ENCODE measurements at places on chromosomes 12 and 14.

- DNase-seq, result no peak
Observed at GRCh38 chr12:48572326-48572725, 2.5 kb upstream of the LALBA start.

DNA sequence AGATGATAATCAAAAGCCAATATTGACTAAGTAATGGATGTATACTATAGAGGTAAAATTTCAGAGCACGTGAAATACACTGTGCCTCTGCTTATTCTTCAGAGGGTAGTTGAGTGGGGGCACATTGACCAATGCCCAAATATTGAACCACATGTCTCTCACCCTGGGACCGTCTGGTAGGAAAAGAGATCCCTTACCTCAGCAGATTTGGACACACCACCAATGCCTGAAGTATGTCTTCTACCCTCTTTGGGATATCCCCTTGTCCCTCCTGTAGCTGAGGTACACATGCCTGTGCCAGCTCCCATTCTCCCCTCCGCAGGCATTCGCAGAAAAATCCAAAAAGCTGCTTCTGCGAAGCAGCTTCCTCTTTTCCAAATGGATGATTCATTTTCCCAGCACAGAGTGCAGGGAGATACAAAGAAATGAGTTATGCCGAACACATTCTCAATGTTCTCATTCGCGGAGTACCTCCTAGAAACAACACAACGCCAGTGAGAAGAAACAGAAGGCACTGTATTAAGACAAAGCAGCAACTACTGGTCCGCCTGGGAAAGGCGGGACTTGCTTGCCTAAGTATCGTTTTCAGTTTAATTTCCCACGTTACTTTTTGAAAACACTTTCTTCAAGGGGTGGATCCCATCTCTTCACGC lies 691 bp downstream of the ZFYVE26 start:
- peak; percentile 12 for DNase-seq

DNA sequence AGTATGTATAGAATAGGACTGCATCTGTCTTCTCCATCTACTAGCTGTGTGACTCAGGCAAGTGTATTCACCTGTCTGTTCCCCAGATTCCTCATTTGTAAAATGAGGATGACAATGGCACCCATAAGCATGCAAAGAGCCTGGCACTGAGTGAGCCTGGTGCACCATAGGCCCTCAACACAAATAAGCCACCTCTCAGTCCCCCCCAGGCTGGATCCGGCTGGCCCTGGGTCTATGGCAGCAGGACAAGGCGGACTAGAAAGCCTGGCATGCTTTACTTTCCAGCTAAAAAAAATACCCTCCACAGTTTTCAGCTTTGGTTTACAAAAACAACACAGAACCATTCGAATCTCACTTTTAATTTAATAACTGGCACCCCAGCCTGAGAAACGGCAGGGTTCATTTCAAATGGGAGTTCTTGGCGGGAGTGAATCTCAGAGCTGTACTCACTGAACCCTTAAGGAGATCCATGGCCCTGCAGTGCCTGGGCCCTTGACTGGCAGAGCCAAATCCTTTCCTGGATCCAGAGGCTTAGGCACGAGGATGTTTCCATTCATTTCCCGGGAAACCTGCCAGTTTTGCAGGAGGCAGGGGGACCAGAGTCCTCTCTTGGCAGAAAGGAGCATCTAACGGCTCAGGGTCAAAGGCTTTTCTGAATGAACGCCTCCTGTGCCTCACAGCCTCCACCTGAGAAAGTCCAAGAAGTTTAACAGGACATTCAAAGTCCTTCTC lies 17.7 kb downstream of the SYNE3 start:
- DNase-seq, result no peak

DNA sequence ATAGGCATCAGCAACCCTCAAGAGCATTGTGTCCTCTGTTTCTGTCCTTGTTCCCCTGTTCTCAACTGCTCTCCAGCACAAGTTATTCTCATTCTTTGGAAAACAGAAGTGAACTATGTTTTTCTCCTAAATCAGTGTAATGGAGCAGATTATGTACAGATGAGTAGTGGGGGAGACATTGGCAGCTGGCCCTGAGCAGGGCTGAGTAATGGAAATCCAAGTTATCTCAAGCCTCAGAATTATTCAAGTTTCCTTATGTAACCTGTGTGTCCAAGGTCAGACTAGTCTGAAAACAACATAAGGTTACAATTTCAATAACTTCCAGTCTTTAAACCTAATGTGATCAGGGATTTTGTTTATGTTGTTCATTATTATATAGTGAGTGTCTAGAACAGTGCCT lies 116.1 kb upstream of the FUT8 start:
- no peak for DNase-seq

- DNase-seq, result no peak
Observed at GRCh38 chr14:20774258-20774824, 6.1 kb downstream of the EDDM3B start.

DNA sequence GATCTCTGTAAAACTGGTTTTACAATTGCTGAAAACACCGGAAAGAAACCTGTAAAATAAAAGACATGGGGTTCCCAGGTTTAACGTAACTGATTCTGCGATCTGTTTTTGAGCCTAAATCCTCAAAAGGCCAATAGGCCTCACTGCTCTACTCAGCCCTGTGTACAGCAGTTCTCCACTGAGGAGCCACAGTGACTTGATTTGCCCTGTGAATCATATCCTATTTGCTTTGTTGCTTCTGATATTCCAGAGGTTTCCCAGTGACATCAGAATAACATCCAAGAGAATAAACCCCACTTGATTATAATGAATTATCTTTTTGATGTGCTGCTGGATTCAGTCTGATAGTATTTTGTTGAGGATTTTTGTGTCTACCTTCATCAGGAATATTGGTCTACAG lies 27.5 kb downstream of the MDM1 start:
- no peak for DNase-seq

DNA sequence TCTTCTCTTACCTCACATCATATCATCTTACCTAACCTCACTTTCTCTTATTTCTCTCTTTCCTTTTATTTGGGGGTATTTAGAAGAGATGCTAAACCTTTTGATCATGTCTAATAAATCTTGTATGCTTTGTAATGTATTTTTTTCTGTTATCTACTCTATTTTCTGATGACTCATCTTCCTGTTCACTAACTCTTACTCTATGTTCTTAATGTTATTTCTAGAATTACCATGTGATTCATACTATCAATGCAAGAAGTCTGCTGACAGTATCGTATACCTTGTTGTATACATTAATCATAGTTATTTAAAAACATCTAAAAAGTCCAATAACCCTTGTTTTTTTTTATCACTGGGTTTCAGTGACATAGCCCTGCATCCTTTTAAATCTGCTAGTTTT lies 62.3 kb downstream of the MGAT4C start:
- DNase-seq, result no peak

DNA sequence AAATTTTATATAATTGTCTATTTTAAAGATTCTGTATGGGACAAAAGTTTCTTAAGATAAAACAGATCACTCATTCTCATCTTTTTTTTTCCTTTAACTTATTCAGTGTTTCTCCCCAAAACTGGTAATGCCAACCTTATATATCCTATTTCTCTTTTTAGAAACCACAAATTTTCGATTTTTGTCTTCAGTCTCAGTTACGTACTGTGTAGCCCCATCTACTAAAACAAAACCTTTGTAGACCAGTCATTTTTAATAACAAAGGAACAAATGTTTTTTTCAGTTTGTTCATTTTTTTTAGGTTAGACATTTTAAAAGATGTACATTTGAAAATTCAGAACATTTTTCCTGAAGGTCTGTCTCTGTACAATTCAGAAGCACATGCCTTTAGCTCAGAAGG lies 18.2 kb downstream of the PNMA1 start:
- DNase-seq, result no peak

- peak; percentile 64 for DNase-seq
Observed at GRCh38 chr14:72420749-72421474, 473.0 kb downstream of the DPF3 start.
